Right lobe of liver (tissue), 6 donors: ENCODE measurements at places on chromosomes 3 and 15. TPM values are rescaled to one million over a fixed set of nuclear protein-coding genes. Genes with fewer than 3 reads are reported as not detected.

DNA sequence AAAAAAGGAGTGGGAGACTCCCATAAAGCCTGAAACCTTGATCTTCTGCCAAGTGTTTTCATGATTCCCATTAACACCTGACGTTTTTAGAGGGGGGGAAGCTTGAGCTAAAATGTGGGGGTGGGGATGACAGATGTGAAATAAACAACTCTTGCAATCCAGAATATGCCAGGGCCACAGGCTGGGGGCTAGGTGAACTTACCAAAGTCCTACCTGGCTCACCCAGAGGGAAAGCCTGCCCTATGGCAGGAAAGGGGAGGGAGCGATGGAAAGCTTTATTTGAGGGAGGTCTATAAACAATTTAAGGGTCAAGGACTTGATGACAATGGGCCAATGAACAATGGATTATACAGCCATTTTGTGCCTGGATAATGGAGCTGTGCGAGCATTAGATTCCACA, 108.3 kb downstream of the LRIG1 start:
- DNase-seq: no peak

The TEX55 gene
- total RNA-seq: not detected

- DNase-seq: no peak
Measured at GRCh38 chr15:68822818-68823217, 2.1 kb upstream of the ANP32A start.

GRCh38 chr15:57461541-57461940, 85.2 kb downstream of the CGNL1 start:
- DNase-seq: no peak

DNA sequence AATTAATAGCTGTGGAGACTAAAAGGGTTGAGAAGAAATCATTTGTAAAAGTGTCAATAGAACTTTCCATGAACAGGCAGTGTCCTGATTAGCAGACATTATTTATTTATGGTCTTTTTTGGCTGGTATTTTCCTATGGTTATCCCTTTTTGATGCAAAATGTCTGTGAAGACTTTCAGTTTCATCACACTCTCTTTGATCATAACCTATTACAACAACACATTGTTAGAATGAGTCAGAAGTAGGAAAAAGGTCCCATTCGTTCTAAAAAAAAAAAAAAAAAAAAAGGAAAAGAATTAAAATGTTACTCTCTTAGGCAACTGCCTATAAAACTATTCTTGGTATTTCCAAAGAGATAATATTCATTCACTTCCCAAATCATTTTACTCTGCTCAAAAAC, 62.1 kb downstream of the SLC49A4 start:
- DNase-seq: no peak

The TGM5 gene
- not detected for total RNA-seq

GRCh38 chr15:89999676-90000185, 1.4 kb upstream of the ZNF710 start:
- DNase-seq: no peak

DNA sequence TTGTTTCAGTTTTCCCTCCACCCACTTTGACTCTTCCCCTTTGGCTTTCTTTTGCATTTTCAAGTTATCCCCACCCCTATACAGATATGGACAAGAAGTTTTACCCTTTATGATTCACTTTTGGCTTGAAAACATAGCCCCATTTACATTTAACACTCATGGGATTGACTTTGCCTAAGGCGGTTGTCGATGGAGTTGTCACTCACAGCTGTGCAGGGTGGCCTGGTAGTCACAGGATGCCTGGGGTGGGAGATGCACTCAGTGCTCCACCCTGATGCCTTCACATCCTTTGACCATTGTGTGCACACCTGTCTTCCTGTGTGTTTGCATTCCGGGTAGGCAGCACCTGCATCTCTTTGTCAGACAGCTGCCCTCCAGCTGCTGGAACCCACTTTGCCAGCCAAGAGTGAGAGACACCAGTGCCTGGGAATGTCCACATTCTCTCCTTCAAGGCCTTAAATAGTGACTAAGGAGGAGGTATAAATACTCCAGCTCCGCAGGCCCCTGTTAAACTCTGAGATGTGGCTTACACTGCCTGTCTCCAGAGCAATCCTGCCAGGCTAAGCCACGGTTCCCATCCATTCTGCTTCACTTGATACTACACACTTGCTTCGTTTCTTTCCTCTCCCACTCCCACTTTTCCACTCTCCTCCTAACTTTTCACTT, 191.5 kb upstream of the SLC24A5 start:
- no peak for DNase-seq

DNA sequence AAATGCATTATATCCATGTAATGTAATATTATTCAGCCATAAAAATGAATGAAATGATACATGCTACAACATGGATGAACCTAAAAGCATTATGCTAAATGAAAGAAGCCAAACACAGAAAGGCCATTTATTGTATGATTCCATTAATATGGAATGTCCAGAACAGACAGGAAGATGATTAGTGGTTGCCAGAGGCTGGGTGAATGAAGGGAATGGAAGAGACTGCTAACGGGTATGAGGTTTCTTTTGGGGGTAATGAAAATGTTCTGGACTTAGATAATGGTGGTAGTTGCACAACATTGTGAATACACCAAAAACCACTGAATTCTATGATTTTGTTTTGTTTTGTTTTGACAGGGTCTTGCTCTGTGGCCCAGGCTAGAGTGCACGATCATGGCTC, 61.6 kb upstream of the MAP4 start:
- no peak for DNase-seq

DNA sequence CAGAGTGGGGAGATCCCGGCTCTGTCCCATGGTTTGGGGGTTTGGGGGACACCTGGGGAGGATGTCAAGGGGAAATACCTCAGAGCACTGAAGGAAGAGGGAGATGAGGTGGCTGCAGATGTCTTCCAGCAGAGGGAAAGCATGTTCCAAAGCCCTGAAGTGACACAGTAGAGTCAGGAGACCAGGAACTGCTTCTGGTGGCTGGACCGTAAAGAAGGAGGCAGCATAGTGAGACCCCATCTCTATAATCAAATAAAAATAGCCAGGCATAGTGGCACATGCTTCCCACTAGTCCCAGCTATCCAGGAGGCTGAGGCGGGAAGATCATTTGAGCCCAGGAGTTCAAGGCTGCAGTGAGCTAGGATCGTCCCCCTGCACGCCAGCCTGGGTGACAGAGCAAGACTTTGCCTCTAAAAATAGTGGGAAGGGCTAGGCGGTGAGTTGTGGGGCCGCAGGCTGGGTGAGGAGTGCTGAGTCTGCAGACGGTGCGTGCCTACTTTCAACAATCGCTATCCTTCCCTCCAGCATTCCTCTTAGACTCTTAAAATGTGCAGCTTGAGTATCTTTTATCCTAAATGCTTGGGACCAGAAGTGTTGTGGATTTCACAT, 26.2 kb downstream of the HES1 start:
- no peak for DNase-seq

The KPNA1 gene
- total RNA-seq: 53.4 TPM

DNA sequence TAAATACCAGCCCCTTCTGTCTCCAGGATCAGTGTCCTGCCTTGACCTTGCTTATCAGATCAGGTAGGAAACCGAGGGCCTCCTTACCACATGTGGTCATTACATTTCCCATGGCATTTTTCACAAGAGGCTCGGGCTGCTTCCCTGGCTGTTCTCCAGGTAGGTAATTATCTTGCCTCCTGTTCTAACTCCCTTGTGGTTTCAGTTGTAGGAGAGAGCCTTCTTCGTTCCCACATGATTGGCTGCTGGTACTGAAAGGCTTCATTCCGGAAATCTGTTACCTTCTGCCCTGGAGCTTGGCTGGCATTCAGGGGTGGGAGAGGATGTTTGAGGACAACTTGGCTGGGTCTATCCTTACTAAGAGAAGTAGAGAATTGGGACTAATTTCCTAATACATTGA, 46.8 kb upstream of the RORA start:
- no peak for DNase-seq

DNA sequence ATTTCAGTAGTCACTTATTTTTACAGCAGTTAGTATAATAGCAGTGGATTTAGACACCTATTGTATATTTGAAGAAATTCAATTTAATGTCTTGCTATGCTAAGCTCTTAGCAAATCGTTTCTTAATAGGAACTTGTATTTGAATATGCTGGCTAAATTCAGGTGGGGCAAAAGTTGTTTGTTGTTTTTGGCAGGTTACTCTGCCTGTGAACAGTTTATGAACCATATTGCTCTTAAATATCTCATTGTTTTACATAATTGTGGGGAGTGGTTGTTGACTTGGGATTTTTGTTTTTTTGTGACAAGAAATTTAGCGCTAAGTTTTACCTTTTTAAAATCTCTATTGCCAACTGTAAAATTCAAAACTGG, 43.4 kb downstream of the NR2C2 start:
- no peak for DNase-seq

The CFAP100 gene
- not detected for total RNA-seq

DNA sequence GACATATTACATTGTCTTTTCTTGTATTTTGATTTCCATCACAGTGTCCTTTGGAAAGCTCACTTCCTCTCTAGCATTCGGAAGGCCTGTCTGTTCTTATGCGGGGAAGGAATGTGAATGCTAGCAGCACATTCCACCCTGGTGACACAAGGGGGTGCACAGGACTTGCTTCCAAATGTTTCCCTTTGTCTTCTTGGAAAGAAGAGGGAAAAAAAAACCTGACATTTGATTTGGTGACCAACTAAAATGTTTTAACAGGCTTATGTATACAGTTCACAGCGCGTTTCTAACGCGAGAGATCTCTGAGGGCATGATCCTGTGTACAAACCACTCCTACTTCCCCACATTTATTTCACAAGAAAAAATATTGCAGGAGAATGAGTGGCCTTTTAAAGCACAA, 107.6 kb upstream of the FXR1 start:
- DNase-seq: no peak

The SLC28A1 gene
- total RNA-seq: 75.4 TPM

DNA sequence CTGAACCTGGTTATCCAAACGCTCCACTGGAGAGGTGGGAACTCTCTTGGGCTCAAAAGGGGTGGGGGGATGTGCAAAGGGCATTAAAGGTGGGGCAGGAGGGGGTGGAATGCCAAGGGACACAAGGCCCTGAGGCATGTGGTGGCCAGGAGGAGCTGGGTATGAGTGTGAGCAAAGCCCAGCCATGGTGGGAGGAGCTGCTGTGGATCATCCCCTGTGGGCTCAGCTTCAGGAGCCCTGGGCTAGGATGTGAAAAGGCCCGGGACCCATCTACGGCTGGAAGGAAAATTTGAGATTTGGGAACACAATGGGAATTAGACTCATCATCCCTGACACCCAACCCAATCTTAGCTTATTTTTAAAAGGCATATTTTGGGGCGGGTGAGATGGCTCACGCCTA, 33.3 kb downstream of the MGLL start:
- no peak for DNase-seq

The CA12 gene
- total RNA-seq: 0.39 TPM

- no peak for DNase-seq
Measured at GRCh38 chr15:74338676-74339075, 28.8 kb downstream of the CYP11A1 start.

DNA sequence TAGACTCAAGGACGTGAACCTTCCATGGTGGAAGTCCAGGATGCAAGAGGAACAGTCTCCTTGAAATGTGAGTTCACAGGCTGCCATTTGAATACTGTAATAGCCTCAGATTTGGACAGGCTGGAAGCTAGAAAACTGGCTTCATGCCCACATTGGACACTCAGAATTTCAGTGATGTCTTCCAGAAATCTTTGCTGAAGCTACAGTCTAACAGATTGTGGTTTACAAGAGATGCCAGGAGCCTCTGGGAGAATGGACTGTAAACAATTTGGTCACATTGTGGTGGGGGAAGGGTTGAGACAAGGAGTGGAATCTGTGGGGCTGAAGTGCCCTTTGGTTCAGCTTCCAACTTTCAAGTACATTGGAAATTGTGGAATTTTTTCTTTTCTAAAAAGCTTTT, 252.0 kb upstream of the PROK2 start:
- no peak for DNase-seq

The GRM7 gene
- total RNA-seq: not detected

DNA sequence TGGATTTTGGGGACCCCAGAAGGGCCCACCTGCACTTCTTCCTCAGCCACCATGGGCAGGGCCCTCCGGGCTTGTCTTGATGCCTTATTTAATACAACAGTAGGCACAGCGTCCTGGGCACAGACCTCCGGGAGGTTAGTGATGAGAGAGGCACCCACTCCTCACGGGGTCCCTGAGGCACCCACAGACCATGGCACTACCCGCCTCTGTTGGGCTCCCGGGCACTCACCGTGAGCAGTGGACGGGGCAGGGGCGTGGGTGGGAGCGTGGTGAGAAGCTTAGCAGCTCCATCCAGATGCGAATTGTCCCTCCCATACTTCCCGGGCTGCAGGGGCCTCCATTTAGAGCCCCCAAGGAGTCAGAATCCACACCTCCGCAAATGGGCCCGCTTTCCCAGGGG, 317 bp upstream of the MESP2 start:
- DNase-seq: no peak

DNA sequence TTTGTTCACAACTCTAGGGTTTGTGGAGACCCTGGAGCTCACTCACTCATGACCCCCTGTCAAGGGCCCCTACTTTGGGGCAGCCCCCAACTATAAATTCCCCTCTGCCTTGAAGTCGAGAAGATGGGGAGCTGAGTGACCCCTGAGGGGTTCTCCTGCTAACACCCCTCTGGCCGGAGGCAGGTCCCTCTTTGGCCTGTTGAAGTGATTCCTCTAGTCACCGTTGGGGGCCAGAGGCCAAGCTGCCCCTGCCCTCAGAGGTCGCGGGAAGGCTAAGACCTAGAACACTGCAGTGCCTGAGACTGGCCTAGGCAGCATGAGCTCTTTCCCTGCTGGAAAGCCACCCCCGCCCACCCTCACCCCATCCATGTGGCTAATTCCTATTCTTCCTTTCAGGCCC, 15.4 kb upstream of the SKOR1 start:
- peak; percentile 29 for DNase-seq

GRCh38 chr3:18575573-18575972, 150.4 kb upstream of the SATB1 start:
- no peak for DNase-seq

DNA sequence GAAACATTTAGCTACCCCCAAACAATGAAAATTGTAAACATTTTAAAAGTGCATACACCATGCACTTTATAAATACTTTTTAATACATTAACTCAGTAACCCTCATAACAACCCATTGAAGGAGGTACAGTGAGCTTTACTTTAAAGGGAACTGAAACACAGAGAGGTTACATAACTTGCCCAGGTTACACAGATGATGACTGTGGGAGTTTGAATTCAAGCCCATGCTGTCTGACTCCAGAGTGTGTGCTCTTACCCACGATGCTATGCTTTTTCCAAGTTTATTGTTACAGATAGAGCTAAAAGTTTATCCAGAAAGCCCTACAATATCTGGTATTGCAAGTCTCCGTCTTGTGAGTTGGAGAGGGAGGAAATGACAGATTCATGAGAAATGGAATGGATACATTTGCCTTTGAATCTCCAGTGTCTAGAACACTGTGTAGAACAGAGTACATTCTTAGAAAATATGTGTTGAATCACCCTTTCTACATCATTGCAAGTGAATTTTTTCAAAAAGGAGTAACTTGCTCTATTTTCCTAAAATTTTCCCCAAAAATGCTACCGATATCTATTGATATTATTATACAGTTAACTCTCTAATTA, 428.3 kb downstream of the NAALADL2 start:
- no peak for DNase-seq

- no peak for DNase-seq
Measured at GRCh38 chr3:126870608-126871210, 112.2 kb upstream of the PLXNA1 start.

GRCh38 chr3:43969944-43970343, 271.7 kb upstream of the TOPAZ1 start:
- no peak for DNase-seq

- DNase-seq: no peak
Measured at GRCh38 chr15:62147551-62147950, 17.5 kb downstream of the C2CD4B start.
